ENCODE measurements at places on chromosomes 7 and 10.

DNA sequence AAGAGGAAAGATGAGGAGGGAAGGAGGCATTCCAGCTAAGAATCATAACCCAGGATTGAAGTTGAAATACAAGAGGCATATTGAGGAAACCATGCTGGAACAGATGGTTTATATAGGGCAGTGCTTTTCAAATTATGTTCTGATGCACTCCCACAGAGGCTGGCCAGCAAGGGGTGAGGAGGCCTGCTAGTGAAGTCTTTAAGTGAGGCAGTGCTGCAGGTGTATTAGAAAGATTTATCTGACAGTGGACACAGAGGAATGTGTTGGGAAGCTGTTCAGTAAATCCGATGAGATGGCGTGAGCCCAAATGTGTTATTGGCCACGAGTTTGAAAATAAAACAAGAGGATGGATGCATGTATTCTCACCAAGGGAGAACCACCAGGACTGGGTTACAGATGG is 28.6 kb downstream of the REEP3 start:
- no peak for ATAC-seq

DNA sequence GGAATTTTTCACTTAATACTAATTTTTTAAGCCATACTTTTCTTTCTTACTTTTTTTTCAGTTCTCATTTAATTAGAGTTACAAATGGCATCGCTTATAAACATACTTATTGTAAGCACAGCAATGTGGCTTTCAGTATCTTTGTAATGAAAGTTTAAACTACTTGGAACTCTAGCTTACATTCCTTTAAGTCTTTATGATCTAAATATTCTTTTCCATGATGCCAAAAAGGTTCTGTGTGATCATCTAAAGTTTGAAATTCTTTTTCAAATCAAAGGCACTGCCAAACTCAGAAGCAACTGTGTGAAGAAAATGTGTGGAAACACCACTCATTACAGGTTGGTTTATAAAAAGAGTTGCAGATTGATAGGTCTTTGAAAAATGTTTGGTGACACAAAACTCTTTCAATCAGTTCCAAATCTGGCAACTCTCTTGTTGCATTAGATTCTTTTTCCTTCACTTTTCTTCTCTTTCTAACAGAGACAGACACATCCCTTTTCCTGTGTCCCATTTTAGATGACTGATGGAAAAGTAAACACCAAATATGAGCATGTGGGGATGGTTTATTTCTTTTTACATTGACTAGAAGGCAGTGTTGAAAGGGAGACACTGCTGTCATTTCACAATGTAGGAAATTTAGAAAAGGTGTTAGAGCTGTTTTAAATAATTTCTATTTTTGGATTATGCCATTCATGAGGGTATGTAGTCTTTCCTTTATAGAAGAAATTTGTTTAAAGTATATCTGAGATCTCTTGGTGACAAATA is 392.3 kb downstream of the SUGCT start:
- ATAC-seq = no peak

DNA sequence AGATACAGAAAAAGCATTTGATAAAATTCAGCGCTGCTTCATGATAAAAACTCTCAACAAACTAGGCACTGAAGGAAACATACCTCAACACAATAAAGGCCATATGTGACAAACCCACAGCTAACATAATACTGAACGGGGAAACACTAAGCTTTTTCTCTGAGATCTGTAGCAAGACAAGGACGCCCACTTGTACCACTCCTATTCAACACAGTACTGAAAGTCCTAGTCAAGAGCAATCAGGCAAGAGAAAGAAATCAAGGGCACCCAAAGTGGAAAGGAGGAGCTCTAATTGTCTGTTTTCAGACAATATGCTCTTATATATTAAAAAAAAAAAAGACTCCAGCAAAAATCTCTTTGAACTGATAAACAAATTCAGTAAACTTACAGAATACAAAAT is 13.3 kb downstream of the DIP2C start:
- peak; percentile 77 for ATAC-seq

GRCh38 chr10:113487154-113487553 is 65.7 kb upstream of the HABP2 start:
- ATAC-seq = no peak

- no peak for ATAC-seq
Measured at GRCh38 chr7:18357691-18358090, 137.9 kb upstream of the HDAC9 start.

All from activated T-helper 17 cell treated with anti-CD3 and anti-CD28 coated beads, Interleukin-2, amount 50 U/mL, for 72 hours (primary cell).